ENCODE measurements at places on chromosomes 5 and 9. TPM values are rescaled to one million over a fixed set of nuclear protein-coding genes. Genes with fewer than 3 reads are reported as not detected.

TMEM232 gene
- total RNA-seq: 0.94 TPM

- DNase-seq: no peak
Observed at GRCh38 chr9:97689401-97690180, 7.5 kb downstream of the XPA start.

PPIC gene
- 26.3 TPM for total RNA-seq

HAVCR1 gene
- total RNA-seq: not detected
